ENCODE measurements at places on chromosomes 2 and 18.

DNA sequence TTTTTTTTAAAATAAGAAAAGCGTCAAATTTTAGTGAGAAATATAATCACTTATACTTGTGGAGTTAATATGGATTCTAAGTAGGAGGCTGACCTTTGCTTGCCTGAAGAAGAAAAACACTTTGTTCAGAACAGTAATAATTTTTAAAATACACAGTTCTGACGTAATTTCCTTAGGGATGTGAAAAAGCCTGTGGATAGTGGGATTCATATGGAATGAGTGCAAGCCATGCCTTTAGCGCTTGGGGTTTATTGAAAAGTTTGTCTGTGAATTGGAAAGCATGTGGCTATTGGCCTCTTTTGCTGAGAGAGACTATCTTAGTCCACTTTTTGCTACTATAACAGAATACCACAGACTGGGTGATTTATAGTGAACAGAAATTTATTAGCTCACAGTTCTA is 151.3 kb downstream of the CCDC85A start:
- DNase-seq, result no peak

DNA sequence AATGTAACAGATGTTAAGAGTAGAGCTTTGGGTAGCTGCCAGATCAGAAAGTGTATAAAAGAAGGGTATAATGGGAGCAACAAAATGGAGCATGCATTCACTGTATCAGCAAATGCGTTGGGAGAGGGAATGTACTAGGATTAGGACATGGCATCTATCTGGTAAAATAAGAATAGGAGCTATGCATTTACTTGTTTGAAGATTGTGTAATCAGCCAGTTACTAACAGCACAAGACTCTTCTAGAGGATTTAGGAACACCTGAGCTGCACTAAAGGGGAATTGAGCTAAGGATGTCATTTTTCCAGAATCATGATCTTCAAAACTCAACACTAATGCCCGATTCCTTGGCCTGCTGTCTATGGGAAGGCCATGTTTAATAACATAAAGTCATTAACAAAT is 394.2 kb upstream of the TNP1 start:
- no peak for DNase-seq

DNA sequence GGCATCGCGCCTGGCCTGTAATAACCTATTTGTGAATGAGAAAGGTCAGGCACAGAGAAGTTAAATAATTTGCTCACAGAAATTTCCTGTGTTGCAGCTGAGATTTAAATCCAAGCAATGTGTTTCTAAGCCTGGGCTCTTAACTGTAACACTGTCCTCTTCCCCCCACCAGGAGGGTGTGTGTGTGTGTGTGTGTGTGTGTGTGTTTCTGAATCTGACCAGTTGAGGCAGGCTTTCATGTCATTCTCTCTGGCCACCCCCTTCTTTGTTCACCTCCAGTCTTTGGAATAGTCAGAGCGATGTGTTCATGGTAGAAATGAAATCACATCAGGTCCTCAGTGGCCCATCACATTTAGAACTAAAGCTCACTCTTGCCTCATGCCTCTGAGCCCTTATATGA is 81.2 kb downstream of the NEDD4L start:
- DNase-seq, result no peak

GRCh38 chr2:224242561-224242960 is 159.3 kb downstream of the FAM124B start:
- no peak for DNase-seq

DNA sequence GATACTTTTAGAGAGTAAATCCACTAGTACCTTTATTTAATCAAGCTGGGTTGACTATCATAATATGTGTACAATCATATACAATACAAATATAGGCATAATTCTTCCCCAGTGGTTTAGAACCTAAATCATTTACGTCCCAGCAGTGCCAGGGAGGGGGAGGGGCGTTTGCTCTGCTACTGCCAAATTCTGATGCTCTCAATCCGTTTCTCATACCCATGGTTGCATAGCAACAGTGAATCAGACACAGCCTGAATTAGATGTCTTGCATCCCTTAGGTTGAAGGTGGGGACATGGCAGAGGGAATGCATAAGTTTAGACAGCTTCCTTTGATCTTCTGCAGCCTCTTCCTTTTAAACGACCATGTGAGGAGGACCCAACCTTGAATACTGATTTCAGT is 135.4 kb downstream of the ABCA12 start:
- DNase-seq, result no peak

GRCh38 chr18:39773646-39774045 is 2181.4 kb upstream of the PIK3C3 start:
- DNase-seq, result no peak

DNA sequence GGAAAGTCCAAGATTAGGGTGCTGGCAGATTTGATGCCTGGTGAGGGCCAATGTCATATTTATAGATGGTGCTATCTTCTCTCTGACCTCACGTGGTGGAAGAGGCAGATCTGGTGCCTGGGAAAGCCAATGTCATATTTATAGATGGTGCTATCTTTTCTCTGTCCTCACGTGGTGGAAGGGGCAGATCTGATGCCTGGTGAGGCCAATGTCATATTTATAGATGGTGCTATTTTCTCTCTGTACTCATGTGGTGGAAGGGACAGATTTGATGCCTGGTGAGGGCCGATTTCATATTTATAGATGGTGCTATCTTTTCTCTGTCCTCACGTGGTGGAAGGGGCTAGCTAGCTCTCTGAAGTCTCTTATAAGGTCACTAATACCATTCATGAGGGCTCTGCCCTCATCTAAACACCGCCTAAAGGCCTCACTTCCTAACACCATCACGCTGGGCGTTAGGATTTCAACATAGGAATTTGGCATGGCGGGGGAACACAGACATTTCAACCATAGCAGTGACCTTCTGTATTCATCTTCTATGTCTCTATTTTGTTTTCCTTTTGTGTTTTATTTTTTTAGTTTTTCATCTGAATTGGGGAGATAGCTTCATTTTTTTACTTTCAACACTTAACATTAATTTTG is 278.4 kb downstream of the SPAG16 start:
- no peak for DNase-seq

DNA sequence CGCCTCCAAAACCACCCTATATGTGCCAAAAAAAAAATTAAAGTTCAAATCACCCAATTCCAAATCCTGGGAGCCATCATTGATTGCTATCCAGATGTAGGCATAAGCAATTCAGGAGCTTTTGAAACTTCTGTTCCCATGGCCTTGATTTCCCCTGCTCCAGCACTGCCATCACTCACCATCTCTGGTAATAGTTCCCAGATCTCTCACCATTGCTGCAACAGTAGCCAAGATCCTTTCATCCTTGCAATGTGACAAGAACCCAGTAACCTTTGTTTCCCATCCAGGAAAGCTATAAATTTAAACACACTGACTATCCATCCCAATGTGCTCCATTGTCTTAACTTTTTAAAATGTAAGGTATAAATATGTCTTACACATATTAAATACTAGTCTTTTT is 155.4 kb downstream of the PDE11A start:
- DNase-seq, result no peak

- no peak for DNase-seq
Measured at GRCh38 chr2:176449852-176450251, 180.6 kb downstream of the MTX2 start.

GRCh38 chr2:205760157-205760556 is 77.9 kb downstream of the NRP2 start:
- no peak for DNase-seq

GRCh38 chr2:109437325-109438090 is 176.3 kb downstream of the SEPTIN10 start:
- DNase-seq, result no peak

DNA sequence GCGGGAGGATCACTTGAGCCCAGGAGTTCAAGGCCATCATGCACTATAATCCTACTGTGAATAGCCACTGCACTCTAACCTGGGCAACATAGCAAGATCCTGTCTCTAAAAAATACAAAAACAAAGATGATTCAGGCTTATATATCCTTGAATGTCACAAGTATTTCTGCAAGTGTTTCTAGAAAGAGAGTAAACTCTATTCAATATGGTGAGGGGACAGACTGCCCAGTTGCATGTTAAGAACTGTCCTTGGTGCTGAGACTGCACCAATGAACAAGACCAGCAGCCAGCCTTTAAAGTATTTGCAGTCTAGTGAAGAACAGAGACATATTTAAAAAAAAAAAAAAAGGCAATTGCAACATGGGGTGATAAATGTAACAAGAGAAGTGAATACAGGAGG is 16.4 kb downstream of the MAP3K19 start:
- DNase-seq, result no peak

- no peak for DNase-seq
Measured at GRCh38 chr2:176895158-176895557, 317.4 kb upstream of the HNRNPA3 start.

Data from germinal center (tissue), 1 donor.